ENCODE measurements at places on chromosomes 12 and 14.

DNA sequence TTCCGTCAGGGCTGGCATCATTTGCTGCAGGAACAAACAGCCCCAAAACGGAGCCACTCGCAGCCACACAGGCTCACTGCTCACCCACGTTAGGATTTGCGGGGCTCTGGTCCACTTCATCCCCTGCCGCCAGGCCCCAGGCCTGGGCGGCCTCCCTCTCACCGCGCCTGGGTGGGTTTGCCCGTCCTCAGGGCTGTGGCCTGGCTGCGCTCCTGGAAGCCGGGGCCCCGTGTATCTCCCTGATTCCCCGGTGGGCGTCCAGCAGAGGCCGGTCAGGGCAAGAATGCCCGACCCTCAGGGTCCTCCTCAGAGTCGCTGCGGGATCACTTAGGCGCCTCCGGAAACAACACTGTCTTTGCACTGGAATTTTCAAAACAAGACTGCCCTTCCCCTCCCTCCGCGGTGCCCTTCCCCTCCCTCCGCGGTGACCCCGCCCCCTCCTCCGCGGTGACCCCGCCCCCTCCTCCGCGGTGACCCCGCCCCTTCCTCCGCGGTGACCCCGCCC is 15.7 kb upstream of the FBRSL1 start:
- DNase-seq = no peak

GRCh38 chr12:61821381-61821780 is 438.8 kb upstream of the USP15 start:
- DNase-seq = no peak

DNA sequence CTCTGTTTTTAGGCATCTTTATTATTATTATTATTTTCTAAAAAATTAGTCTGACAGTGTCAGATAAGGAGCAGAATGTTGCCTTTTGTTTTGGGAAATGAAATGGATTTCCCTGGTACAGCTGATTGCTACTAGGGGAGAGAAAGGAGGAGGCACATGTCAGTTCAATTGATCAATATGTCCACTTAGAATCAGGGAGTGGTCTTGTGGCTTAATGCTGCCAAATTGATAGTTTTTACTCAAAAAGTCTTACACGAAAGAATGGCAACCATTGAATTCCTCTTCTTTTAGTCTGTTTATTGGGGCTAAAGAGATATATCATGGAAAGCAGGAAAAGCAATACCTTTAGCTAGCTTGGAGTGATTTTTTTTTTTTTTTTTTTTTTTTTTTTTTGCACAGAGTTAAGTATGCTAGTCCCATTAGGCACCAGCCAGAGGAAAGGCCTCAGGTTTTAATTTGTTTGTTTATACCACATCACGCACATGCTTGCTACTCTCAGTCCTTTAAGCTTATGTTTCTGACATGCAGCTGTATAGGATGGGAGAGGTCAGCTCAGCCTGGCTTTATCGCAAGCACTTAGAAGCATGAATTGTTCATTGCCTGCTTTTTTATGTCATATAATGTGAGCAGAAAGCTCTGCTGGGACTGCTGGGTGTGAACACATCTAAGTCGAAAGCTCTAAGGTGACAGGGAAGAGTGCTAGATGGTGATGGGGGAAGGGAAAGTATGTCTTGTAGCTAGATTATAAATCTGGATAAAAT is 1.4 kb downstream of the AKAP6 start:
- no peak for DNase-seq

GRCh38 chr14:38316922-38317321 is 61.0 kb upstream of the CLEC14A start:
- DNase-seq = no peak

DNA sequence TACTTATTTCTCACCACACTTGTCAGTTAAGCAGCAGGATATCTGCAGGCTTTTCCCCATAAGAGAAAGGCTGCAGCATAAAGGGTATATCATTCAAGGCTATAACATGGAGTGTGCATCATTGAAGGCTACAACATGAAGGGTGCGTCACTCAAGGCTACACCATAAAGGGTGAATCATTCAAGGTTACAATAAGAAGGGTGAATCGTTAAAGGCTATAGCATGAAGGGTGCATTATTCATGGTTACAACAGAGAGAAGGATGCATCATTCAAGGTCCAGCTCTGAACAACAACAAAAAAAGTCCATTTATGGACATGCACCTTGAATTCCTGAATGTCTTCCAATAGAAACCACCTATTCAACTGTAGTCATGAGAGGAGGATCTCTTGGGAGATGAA is 32.8 kb upstream of the LUM start:
- DNase-seq = no peak

- no peak for DNase-seq
Observed at GRCh38 chr12:48189331-48190125, 6.1 kb downstream of the CCDC184 start.

- no peak for DNase-seq
Observed at GRCh38 chr12:47818467-47819137, 1.1 kb downstream of the HDAC7 start.

DNA sequence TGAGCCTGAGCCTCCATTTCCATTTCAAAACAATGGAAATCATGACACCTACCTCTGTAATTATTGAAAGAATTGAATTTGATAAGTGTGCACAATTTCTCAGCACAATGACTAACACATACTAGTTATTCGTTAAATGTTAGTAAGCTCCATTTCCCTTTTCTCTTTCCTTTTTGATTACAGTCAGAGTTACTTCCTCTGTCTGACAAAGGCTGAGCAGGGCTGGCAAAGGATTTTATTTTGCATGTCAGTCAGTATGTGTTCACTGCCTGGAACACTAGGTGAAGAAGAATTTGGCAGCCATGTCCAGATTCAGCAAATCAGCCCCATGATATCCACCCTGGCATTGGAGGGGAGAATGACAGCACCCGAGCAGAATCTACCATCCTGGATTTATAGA is 12.2 kb upstream of the RHOJ start:
- no peak for DNase-seq

DNA sequence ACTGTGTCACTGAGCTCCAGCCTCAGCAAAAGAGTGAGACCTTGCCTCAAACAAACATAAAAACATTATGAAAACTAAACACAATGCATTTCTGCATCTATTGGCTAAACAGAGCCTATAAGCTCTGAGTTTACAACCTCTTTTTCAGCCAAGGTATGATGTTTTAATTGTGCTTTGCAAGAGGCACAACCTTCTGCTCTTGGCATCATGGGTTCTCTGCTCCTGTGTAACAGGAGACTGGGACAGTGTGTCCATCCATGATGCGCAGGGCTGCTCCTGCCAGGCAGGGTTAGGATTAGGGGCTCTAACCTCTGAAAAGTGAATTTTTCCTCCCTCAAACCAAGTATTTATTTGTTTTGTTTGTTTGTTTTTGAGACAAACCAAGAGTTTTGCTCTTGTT is 5.0 kb upstream of the NFKBIA start:
- DNase-seq = no peak

GRCh38 chr12:110109037-110109836 is 14.9 kb upstream of the IFT81 start:
- DNase-seq = no peak

DNA sequence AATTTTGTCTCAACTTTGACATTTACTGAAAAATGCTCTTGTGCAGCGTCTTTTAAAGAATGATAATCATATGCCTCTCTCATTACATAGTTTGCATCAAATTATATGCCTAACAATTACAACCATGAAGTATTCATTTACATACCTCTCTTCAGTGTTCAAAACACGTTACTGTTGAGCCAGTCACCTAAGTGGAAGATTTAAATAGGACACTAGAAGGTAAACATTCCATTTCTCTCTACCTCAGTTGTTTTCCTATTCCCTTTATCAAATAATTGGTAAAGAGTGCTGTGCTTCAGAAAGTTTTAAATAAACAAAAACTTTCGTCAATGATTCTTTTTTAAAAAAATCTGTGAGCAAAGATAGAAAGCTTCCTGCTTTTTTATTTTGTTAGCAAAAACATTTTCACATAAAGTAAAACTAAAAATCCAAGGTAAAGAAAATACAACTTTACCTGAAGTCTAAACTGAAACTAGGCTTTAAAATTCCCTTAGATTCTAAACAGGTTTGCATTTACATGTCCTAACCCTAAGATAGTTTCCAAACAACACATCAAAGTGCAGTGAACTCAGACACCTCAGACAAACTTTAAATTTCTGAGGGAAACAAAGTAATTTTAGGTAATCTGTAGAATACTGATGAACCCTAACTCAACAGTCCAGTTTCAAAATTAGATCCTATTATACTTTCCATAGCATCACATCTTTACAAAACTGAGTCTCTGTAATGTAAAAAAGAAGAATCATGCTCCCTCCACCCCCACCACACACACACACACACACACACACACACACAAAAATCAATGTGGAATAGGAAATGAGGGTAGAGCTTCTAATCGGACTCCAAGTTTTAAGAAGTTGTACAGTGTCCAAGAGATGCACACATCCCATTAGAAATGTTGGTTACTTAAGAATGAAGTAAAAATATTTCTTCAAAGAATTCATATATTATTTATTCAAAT is 46.2 kb downstream of the PAWR start:
- DNase-seq = no peak

DNA sequence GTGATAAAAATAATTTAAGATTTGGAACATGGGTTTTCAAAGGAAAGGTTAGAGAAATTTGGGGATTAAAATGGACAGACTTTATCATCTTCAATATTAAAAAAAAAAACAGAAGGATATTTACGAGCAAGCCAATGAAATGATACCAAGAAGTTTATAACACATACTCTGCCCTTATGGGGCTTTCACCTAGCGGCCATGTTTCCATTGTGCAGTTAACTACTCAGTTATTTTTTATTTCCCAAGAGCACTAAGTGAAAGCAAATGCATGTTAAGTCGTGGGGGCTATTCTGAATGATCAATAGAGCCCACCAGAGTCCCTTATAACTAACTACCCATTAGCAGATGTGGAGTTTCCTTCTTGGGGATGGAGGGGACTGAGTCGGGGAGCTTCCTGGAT is 53.9 kb downstream of the ETV6 start:
- no peak for DNase-seq

DNA sequence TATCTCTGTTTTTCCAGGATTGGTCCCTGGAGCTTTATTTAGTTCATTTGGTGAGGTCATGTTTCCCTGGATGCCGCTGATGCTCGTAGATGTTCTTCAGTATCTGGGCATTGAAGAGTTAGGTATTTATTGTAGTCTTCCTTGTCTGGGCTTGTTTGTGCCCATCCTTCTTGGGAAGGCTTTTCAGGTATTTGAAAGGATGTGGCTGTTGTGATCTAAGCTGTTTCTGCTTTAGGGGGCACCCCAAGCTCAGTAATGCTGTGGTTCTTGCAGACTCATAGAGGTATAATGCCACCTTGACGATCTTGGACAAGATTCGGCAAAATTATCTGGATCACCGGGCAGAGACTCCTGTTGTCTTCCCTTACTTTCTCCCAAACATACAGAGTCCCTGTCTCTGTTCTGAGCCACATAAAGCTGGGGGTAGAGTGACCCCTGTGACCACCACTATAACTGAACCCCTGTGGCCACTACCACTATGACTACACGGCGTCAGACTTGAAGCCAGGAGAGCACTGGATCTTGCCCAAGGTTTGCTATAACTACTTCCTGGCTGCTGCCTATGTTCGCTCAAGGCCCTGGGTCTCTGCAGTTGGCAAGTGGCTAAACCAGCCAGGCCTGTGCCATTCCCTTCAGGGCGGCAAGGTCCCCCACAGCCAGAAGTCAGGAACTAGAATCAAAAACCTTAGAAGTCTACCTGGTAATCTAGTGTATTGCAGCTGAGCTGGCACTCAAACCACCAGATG is 40.9 kb downstream of the FGD4 start:
- DNase-seq = no peak

- no peak for DNase-seq
Observed at GRCh38 chr12:50999093-50999492, 27.1 kb downstream of the SLC11A2 start.

DNA sequence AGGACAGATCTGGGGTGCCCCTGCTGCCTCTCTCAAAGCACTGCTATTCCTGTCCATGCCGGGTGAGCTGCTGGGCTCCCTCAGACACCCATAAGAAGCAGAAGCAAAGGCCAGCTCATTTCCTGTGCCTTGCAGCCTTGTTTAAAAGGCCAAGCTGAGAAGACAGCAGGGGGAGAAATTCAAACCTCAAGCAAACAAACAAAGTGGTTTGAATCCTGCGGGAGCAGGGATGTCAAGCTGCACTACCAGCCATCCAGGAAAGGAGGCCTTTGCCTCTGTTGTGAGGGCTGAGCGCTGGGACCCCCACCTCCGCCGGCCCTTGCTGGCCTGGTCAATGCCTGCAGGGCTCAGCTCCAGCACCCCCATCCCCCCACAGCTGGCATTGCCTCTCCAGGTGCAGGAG is 176.5 kb downstream of the PIWIL1 start:
- no peak for DNase-seq

DNA sequence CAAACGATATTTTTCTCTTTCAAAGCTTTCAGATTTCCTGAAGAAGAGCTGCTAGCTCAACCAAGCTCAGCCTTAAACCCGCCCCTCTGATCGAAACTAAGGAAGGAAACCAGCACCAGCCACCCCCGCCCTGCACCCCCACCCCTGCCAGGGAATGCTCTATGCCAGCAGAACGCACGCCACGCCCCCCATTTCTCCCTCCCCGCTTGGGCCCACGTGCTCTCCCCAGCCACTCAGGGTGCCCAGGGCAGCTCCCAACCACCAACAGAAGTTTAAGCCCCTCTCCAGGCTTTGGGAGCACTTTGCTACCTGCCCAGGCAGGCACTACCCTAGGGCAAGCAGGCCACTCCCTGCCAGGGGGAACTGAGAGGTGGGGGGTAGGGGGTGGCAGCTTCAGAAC is 18.8 kb upstream of the KRT78 start:
- DNase-seq = no peak

- no peak for DNase-seq
Observed at GRCh38 chr14:49951691-49952345, 58.9 kb downstream of the ARF6 start.

DNA sequence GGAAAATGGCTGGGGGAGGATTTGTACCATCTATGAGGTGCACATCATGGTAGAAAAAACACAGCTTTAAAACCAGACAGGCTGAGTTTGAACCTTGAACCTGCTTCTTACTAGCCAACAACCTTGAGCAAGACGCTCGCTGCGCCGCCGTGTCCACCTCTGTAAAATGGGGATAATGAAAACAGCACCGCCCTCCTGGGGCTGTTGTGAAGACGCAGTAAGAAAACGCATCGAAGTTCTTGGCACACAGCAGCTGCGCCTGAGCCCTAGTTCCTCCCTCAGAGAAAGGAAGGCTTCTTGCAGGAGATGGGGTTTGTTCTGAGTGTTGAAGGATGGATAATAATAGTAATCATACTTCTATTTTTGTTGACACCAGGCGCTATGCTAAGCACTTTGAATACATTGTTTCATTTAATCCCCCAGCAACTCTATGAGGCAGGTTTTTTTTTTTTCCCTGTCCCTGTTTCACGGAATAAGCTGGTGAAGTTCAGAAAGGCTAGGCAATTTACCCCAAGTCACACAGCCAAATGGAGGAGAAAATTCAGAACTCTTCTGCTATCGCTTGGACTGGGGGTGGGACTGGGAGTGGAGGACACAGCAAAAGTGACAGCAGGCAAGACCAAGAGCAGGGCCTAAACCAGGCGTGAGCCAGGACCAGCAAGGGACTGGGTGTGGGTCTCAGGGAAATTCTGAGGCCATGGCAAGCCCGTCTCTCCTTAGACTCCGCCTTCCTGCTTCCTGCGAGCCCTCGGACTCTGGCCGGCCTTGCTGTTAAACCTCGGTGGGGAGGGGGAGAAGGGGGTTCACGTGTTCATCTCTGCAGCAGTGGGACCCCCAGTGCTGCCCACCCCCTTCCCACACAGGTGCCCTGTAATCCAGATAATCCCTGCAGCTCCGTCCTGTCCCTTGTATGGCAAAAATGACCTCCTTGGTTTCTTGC is 97.5 kb downstream of the LRRC74A start:
- DNase-seq = no peak

Measured in GM12892 (cell line).